ENCODE measurements at places on chromosomes 4 and X.

DNA sequence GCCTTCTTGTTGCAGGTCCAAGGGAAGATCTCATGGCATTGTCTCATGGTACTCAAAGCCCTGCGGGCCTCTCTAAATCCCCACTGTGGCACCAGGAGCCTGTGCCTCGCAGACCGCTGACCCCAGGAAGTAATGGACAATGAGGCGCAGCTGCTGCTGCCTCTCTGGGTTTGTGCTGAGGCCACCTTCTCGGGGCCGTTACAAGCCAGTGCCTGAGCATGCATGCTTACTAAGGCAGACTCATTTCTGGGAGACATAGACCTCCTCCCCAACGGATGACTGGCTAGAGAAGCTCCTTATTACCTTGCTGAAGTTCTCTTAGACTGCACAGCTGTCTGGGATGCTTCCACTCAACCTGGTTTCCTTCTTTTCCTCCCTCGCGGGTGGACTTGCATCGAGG, 1.3 kb downstream of the BDH2 start:
- DNase-seq, result no peak

- peak; percentile 28 for DNase-seq
These were observed 62.6 kb upstream of the ALB start for GRCh38 chr4:73341454-73341853.

DNA sequence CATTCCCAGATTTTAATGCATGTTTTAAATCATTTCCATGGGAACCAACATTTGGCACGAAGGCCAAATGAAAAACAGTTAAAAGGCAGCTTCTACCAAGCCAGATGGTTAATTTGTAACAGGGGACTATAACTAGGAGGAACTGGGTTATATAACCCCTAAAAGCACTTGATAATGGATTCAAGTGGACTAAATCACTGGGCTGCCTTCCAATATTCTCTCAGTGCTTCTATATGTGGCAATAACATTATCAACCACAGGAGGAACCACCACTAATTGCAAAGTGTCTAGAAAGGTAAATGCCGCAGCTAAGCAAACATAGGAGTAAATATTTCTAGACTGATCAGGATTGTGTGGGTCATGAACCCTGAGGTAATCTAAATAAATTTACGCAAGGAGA, 391.5 kb downstream of the UBE2NL start:
- DNase-seq, result peak; percentile 87

DNA sequence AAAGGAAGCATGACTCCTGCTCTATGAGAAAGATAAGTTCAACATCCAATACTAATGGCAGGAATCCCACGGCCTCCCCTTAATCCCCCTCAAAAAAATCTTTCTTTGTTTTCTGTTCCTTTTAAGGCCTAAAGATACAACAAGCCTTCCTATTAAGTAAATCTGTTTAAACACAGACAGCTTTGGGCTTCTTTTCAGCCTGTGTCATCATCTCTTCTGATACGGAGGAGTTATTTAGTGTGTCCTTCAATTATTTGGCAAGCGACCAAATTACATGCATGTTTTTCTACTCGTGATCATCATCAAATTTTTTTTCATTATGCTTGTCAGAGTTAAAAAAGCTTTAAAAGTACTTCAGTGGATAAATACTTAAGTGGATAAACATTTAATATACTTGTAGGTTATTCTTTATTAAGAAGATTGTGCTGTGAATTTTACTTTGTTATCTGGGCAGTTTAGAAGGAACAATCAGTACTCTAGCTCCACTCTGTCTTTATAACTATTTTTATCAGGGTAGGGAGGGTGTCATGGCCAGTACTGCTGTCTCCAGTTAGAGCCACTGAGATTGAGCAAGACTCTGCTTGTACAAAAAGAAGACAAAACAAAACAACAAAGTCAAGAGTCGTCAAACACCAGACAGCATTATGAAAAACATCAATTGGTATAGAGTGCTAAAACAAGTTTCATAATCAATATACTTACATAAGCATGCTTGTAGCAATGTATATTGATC, 210.7 kb downstream of the PRR32 start:
- no peak for DNase-seq

GRCh38 chr4:121888134-121888533, 17.9 kb upstream of the BBS7 start:
- DNase-seq, result no peak

DNA sequence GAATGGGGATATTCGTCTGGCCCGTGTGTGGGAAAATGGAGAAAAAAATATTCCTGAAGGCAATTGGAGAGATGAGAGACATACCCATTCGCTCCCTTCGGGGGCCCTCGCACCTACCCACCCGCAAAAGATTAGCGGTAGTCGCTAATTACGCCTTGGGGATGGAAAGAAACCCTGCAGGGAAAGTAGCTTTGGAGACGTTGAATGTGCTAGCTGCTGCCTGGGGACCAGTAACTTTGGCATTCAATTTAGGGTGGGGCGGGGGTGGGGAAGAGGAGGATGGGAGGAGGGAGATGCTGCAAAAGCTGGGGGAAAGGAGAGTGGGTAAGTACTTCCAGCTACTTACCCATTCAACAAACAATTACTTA, 407 bp upstream of the ZC4H2 start:
- DNase-seq, result no peak

- no peak for DNase-seq
These were observed 1133.8 kb upstream of the PCDH10 start for GRCh38 chr4:132015321-132015720.

GRCh38 chr4:111283066-111283677, 660.3 kb upstream of the PITX2 start:
- peak; percentile 22 for DNase-seq

- DNase-seq, result no peak
These were observed 62.4 kb downstream of the TMEM165 start for GRCh38 chr4:55458164-55458563.

DNA sequence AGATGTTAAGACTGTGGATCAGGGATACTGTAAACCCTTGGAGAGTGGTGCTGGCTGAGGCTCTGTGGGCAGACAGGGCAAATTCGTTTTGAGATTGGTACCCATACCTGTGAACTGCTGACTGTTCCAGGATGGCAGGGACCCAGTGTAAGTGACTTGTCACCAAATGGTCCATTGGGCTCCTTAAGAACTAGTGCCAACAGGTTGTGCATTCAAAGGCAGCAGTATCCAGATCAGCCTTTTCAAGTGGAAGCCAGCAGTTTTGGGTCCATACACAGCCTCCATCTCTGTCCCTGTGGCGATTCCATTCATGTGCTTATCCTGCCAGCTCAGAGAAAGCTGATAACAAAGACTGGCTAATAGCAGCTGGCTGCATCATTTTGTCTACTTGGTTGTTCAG, 84.0 kb upstream of the SCOC start:
- DNase-seq, result no peak
